ENCODE measurements at places on chromosomes 13 and 19. TPM values are rescaled to one million over a fixed set of nuclear protein-coding genes. Genes with fewer than 3 reads are reported as not detected.

ZNF577 gene
- 4.1 TPM for total RNA-seq

IL4I1 gene
- 108 TPM for total RNA-seq

FUT3 gene
- not detected for total RNA-seq

DGKH gene
- 11.6 TPM for total RNA-seq

UBE2S gene
- total RNA-seq = 275 TPM

SAFB2 gene
- total RNA-seq = 76.4 TPM

A1BG gene
- 9.9 TPM for total RNA-seq

FOXA3 gene
- 0.29 TPM for total RNA-seq

ATXN8OS gene
- total RNA-seq = not detected

ZSCAN4 gene
- not detected for total RNA-seq

POSTN gene
- total RNA-seq = not detected

ZNF497 gene
- total RNA-seq = 0.31 TPM

ZIK1 gene
- total RNA-seq = 3.6 TPM

NLRP11 gene
- not detected for total RNA-seq

LRRC4B gene
- total RNA-seq = not detected

GRCh38 chr19:50796634-50797428 lies 6.6 kb downstream of the ACP4 start:
- DNase-seq = no peak

DNA sequence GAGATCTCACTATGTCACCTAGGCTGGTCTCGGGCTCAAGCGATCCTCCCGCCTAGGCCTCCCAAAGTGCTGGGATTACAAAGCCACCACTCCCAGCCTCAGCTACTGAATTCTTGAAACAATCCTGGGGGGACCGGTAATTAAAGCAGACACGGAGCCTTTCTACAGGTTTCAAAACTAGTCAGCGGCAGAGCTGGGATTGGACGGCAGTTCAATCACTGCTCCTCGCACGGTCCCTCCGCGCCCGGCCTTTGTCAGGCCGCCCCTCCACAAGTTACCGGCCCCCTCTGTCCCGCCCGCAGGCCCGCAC lies 229 bp downstream of the BORCS8 start:
- DNase-seq = no peak

- DNase-seq = no peak
These were observed 14.6 kb downstream of the MKNK2 start for GRCh38 chr19:2036424-2036823.

- peak; percentile 99 for DNase-seq
These were observed at the start of the genes HSD11B1L and MICOS13 for GRCh38 chr19:5680437-5681368. HSD11B1L (plus strand) TSS chr19:5681027; CDS start chr19:5684833, 3,806 bp downstream. MICOS13 (minus strand) TSS chr19:5680516; CDS start chr19:5680486, 30 bp downstream.

GRCh38 chr19:38734426-38735256 lies 9.6 kb downstream of the CAPN12 start:
- DNase-seq = peak; percentile 60

GRCh38 chr19:45865269-45865948 lies 1.3 kb downstream of the FOXA3 start:
- no peak for DNase-seq

GRCh38 chr19:33226550-33227241 lies 1.0 kb upstream of the SLC7A10 start:
- DNase-seq = no peak

DNA sequence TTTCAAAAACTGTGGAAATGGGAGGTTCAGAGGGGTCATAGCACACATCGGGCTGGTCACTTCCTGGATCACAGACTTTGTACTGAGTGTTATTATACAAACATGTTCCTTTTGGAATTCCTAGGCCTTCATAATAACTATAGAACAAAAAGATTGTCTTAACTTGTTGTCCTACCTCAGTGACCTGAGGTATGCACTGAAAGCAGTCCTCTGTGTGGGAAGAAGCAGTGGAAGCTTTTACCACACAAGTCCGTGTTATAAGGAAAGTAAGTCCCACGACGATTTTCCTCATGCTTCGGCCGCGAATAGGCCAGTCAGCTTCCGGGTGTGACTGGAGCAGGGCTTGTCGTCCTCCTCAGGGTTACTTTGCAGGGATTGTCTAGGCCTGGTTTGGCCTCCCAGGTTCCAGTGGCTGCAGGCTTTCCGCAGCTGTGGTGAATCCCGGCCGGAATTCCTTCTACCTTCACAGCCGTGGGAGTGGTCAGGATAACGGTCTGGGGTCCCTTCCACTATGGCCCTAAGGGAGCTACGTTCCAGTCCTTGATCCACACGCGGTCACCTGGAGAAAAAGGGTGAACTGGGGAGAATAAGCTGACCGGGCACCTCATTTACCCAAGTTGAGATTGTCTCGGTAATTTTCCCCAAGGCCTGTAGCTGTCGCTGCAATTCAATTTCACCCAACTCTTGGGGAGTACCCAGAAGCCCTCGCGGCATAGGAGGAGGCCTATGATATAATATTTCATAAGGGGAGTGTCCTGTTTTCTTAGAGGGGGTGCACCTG lies 16.0 kb downstream of the NAPSA start:
- DNase-seq = no peak

GRCh38 chr19:5127717-5128116 lies 158.8 kb downstream of the KDM4B start:
- no peak for DNase-seq

GRCh38 chr13:80840316-80840976 lies 499.5 kb upstream of the SPRY2 start:
- DNase-seq = no peak

GRCh38 chr19:6531956-6532243 lies 1.1 kb downstream of the TNFSF9 start:
- no peak for DNase-seq

GRCh38 chr13:86825410-86825809 lies 845.8 kb upstream of the SLITRK5 start:
- DNase-seq = no peak

DNA sequence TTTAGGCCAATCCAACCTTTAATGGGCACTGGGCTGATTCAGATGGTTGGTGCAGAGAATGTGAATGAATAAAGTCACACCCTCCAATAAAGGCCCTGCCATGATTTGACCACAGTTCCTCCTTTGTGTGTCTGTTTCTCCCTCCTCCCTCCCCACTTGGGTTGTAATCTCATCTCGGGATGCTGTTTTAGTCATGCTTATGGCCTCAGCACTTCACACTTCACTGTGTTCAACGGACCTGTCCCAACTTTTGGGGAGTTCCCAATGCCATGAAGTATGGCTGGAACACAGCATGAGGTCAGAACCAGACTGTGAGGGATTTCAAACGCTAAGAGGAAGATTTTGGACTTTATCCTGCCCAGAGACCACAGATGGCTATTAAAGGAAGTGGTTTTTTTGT lies 5.6 kb upstream of the RAB8A start:
- no peak for DNase-seq

- DNase-seq = no peak
These were observed 60.0 kb downstream of the ING1 start for GRCh38 chr13:110773480-110773879.

DNA sequence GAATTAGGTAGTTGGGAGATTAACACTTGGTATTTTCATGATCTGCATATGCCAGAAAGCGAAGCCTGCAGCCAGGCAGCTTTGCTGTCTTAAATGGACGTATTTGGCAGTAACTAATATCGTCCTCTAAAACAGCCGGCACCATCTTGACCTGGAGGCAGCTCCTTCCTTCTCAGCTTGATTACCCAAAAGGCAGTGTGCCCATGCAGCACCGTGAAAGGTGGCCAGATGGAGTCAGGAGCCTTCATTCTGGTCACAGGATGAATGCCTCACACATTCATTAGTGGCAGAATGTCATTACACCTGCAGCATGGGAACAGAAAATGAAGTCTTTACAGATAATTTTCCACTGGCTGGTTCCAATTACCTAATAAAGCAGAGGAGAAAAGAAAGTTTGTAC lies 59.0 kb upstream of the FLT1 start:
- no peak for DNase-seq

DNA sequence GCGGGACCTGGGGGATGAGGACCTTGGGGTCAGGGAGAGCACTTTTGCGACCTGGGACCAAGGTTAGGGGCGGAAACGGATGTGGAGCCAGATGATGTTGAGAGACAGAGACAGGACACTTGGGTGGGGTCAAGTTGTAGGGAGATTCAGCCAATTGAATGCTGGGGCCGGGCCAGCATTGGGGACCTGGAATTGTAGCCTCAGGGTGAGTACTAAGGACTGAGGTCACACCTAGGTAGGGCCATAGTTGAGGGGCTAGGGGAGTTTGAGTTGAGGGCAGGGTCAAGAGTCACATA lies 1.2 kb downstream of the ALKBH7 start:
- DNase-seq = no peak

DNA sequence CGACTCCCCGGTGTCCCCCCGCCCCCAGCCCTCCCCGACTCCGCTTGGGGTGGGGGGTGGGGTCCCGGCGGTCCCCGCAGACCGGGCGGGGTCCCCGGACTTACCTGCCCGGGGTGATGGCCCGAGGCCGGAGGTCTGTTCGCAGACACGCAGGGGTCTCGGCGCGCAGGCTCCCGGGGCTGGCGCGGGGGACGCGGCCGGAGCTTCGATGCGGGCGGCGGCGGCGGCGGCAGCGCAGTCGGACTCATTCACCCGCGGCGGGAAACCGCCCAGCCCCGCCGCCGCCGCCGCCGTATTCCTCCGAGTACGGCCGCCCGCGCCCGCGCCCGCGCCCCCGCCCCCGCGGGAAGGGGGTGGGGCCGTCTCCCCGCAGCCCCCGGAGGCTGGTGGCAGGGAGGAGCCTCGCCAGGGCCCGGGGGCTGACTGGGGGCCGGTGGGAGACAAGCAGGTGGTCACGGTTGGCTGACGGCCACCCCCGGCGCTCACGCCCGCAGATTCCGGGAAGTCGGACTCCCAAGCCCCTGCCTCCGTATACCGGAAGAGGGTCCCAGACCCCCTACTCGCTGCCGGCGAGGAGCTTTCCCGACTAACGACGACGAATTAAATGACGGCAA lies at the start of gene C2CD4C:
Gene C2CD4C (minus strand): TSS at position 246 of the 614 bp plus-strand sequence. CDS start 786 bp downstream, outside the sequence.
- DNase-seq = peak; percentile 23

GRCh38 chr13:97339019-97339987 lies 94.7 kb upstream of the RAP2A start:
- no peak for DNase-seq

GRCh38 chr19:42132030-42132628 lies at the start of gene POU2F2:
POU2F2 (minus strand) TSS chr19:42132446; CDS start chr19:42132411, 35 bp downstream.
- DNase-seq = peak; percentile 92

GRCh38 chr19:52585604-52586003 lies 15.5 kb downstream of the ZNF701 start:
- DNase-seq = no peak

DNA sequence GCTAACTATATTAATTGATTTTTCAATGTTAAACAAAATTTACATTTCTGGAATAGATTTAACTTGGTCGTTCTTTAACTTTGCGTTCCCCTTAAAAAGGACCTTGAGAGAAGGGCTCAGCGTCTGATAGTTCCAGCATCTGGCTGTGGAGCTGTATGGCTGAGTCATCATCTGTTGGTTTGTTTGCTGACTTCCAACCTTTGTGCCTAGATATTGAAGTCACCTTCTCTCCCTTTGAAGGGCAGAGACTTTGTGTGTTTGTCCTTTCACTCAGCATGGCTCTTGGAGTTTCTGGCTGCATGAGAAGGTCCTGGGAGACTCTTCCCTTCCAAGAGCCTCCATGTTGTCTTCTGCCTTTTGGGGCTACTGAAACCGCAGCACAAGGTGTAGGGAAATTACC lies 16.6 kb upstream of the IRS2 start:
- DNase-seq = no peak

GRCh38 chr13:32362574-32362973 lies 47.3 kb downstream of the BRCA2 start:
- no peak for DNase-seq

DNA sequence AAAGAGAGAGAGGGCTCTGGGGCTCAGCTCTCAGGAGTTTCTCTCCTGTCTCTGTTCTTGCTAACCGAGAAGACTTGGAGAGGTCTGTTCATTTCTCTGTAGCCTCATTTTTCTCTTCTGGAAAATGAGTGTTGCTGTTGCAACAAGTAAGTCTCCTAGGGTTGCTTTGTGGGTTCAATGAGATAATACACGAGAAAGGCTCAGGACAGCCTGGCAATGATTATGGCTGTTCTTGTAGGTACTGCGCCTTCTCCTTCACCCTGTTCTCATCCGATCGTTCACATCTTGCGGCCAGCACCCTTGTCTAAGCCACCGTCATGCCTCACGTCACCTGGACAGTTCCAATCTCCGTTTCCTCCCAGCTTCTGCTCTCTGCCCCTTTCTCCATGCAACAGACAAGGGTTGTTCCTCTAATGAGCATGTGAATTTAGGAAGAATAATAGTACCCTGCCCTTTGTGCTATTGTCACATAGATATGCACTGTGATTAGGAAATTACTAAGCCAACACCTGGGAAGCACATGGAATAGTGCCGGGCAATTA lies 4.2 kb downstream of the C5AR1 start:
- DNase-seq = no peak

GRCh38 chr13:77810430-77810829 lies 108.2 kb downstream of the EDNRB start:
- no peak for DNase-seq

GRCh38 chr13:42525035-42525504 lies 48.9 kb upstream of the TNFSF11 start:
- DNase-seq = no peak

DNA sequence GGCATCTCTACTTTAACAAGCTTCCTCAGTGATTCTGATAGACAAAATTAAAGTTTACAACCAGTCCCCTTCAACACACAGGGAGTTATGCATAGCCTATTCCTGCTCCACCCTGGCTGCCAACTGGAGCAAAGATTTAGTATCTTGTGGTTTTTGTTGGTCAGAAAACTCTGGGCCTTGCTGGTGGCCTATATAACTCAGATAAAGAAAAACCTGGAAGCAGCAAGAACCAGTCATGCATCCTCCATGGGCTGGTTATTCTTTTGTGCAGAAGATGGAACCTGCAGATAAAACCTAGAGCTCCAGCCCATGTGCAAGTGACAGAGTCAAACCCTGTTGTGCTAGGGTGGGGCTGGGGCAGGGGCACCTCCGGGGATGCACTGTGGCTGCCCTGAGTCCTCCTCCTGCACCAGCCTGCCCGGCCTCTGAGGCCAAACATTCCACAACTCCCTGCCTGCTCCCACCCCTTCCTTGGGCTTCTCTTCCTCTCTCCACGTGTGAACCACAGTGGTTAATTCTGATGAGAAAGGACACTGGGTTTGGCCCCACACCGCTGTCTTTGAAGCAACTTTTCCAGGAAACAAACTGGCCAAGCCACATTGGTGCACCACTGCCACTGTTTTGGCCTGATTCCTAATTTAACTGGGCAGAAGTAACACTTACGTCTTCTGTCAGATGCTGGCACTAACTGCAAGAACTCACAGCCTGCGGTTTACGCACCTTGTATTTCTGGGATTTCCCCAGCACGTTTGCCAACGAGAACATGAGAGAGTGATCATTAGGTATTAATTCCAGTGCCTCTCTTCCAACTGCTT lies 23.3 kb upstream of the GGACT start:
- DNase-seq = peak; percentile 21
